ENCODE measurements at places on chromosomes 16 and 17. TPM values are rescaled to one million over a fixed set of nuclear protein-coding genes. Genes with fewer than 3 reads are reported as not detected.
A peak's percentile ranks its signal among the peaks of the same experiment; 100 is the strongest.

Gene PRR35
- not detected for total RNA-seq

GRCh38 chr16:66266436-66267291 is 99.8 kb upstream of the CDH5 start:
- peak; percentile 69 for DNase-seq

DNA sequence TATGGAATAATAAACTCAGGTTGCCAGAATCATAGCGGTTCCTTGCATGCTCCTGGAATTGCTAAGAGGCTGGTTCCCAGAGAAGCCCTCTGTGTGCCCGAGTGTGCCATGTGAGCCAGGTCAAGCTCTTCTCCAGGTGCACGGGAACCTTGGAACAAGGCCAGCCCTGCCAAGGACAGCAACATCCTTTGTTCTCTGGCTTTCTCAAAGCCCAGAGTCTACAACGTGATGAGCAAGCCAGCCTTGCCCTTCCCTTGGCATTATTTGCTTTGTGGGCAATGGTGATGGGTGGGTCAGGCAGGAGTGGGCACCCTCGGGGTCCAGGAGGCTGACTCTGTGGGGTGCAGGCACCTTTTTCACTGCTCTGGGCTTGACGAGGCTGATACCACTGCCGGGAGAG is 14.2 kb upstream of the SEC14L1 start:
- DNase-seq = no peak

DNA sequence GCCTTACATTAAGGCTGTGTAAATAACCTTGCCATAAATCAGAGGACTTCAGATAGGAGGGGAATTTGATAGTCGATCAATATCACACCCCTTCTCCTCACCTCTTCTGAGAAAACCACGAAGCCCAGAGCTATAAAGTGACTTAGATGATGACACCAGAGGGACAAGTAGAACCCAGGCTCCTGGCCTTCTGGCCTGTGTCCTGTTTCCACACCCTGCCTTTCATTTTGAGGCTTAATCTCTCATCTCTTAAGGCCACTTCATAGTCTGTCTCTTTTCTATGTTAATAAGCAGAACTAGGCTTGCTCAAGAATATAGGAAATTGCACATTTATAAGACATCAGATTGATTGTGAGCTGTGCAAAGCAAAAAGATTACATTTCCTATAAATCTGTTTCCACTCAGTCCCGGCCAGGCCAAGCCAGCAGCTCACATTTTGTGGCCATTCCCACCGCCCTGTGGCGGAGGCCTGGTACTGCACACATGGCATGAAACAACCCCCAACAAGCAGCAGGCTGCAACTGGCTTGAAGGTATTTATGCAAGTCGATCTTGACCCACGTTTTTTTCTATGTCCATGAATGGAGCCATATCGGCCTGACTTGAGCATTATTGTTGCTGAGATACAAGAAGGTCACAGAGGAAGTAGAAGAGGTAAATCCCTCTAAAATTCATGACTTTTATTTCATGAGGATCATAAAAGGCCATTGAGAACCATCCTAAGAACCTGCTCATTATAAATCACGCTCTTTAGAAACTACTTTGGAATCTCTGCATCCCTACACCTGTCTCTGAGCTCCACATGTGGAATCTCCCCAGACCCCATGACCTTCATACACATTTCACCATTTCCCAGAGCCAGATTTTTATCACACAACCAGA is 93.7 kb downstream of the PMP22 start:
- peak; percentile 80 for DNase-seq

Gene INTS2
- total RNA-seq = 10.9 TPM

Gene PRDM7
- total RNA-seq = not detected

DNA sequence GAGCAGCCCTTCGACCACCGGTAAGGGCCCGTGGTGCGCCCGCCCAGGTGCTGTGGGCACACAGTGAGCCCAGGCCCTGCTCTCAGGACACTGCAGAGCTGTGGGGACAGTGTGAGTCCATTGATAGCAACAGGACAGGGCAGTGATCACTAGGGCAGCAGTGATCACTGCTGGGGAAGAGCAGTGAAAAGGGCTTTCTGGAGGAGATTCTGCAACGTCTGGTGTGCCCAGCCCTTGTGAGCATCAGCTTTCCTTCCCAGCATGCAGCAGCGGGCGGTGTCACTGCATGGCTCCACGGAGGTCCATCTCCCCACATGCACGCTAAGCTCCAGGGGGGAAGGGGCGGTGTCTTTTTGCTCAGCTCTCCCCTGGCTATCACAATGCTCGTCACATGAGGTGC is 32.1 kb downstream of the MAP1LC3B start:
- DNase-seq = no peak

- DNase-seq = peak; percentile 81
Observed at GRCh38 chr16:88681709-88682451, 4.4 kb downstream of the SNAI3 start.

- no peak for DNase-seq
Observed at GRCh38 chr16:3088925-3089716, 10.0 kb downstream of the ZSCAN10 start.

- DNase-seq = no peak
Observed at GRCh38 chr16:35298460-35299243, 1839.2 kb downstream of the TP53TG3F start.

GRCh38 chr17:47719411-47720152 is 13.5 kb upstream of the TBX21 start:
- DNase-seq = no peak

DNA sequence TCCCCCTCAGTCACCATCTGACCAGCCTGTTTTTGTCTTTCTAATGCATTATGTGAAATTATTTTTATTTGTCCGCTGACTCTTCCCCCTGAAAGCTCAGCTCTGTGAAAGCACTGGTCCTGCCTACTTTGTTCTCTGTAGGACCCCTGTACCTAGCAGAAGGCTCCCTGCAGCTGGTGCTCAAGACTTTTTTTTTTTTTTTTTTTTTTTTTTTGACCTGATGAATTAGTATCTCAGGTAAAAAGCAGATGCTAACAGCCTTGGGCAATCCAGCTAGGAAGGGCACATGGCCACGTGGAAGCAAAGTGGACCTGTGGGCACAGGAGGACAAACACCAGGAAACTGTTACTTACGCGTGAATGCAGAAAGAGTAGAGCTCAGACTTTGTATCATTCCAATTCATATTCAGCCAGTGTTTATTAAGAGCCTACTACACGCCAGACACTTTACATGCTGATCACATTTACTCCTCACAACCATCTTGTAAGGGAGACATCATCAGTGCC is 629 bp upstream of the UNC119 start:
- no peak for DNase-seq

Gene HID1
- 33.5 TPM for total RNA-seq

Gene TMEM88
- 10.7 TPM for total RNA-seq

- DNase-seq = no peak
Observed at GRCh38 chr17:13525876-13526275, 75.9 kb downstream of the HS3ST3A1 start.

DNA sequence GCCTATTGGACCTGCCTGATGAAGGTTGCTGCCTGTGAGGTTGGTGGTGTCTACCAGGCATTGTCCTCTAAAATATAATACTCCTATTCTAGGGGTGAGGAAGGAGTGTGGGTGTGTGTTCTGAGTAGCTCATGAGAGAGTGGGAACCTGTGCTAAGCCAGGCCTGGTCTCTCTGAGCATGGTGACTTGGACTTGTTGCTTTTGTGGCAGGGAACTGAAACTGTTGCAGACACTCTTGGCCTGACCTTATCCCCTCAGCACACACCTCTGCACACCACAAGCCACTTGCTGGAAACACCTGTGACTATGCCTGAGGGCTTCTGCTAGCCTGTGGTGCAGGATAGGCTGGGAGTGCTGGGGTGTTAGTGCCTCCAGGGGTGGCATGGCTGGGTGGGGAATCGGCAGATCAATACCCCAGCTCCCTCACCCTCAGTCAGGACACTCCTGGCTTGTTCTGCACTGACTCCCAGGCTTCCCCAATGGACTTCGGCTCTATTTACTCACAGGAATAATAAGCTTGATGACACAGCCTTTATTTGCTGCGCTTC is 29.9 kb downstream of the PLCG2 start:
- DNase-seq = no peak

- DNase-seq = peak; percentile 25
Observed at GRCh38 chr16:72858665-72859493, 189.0 kb downstream of the ZFHX3 start.

GRCh38 chr16:47939680-47940079 is 216.1 kb downstream of the ABCC12 start:
- DNase-seq = no peak

GRCh38 chr17:10792151-10792550 is 11.7 kb downstream of the TMEM238L start:
- DNase-seq = no peak

DNA sequence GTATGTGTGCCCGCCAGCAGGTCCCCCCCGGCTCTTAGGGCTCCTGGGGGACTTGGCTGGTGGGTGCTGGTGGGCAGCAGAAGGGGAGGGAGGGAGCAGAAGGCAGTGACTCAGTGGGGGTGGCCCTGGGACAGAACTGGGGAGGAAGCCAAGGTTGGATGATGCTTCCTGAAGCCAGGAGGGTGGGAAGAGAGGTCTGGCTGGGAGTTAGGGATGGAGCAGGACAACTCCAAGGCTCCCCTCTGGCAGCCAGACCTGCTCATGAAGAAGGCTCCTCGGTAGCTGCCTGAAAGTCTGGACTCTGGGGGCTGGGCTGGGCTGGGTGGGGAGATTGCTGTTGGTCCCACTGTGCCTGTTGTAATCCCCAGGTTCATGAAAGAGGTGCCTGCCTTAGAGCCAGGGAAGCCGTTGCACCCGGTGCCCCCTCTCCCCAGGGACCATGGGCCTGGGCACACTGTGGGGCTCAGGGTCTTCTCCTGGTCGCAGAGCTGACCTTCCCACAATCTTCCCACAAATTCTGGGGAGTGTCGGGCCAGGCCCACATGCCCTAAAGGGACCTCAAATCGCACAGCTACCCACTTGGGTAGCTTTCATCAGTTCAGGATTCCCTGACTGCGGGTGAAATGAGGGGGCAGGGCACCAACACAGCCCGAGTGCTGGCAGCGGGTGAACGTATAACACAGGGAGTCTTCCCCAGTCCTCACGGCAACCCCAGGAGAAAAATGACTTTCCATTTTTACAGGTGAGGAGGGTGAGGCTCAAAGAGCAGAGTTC is 1.1 kb upstream of the PLEKHG4 start:
- no peak for DNase-seq

DNA sequence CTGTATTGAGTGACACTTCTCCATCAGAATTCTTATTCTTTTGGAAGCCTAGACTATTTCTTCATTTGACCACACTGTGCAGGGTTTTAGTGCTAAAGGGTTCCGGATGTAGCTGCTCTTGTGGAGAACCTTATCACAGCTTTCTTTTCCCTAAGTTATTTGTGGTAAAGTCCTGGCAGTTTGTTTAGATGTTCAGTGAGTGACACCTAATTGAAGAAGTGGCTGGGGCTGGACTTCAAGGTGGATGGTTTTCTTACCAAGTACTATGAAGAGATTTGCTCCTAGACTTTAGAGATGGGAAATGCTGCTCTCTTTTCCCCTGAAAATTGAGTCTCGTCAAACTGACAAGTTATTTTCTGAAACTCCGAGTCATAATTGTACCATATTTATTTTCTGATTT is 144.0 kb upstream of the TBX2 start:
- DNase-seq = no peak

Gene DNAH17
- 2.8 TPM for total RNA-seq

- DNase-seq = no peak
Observed at GRCh38 chr16:66477028-66477515, 50.0 kb downstream of the BEAN1 start.

DNA sequence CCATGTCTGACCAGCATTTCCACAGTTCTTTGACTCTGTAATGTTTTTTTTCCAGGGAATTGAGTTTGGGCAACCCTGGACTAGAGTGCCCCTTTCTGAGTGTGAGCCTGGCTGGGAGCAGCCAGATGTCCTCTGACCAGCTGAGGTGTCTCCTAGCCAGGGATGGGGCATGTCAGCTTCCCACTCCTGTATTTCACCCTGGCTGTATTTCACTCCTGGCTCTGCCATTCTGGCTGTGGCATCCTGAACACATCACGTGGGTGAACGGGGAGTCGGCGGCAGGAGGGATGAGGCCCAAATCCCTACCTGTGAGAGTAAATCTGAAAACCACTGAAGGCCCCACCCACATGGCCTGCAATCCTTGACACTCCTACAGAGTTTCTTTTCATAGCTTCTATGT is 31.3 kb downstream of the KDM8 start:
- peak; percentile 45 for DNase-seq

Gene GSDMA
- 0.29 TPM for total RNA-seq

DNA sequence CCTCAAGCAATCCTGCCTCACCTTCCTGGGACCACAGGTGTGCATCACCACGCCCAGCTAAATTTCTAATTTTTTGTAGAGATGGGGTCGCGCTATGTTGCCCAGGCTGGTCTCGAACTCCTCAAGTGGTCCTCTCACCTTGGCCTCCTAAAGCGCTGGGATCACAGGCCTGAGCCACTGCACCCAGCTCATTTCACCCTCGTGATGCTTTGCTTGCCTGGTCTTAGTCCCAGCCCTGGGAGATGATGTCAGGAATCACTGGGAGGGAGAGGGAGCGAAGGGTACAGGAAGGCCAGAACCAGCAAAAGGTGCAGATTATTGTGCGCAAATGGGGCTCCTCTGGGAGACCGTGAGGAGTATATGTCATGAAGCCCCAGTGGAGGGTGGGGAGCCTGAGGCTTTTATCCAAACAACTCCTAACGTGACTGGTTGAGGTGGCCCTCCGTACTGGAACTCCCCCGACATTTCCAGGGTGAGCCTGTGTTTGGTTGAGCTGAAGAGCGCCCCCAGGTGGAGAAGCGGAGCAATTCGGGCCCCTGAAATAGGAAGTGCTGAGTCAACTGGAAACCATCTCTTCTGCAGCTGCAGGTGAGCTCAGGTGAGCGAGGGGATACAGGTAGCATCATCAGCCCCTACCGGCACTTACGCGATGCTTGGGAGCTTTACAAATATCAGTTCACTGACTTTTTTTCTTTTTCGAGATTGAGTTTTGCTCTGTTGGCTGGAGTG is 41.2 kb upstream of the HAPSTR1 start:
- DNase-seq = no peak

Gene SLFN14
- total RNA-seq = not detected

Gene CEMP1
- 1.4 TPM for total RNA-seq

DNA sequence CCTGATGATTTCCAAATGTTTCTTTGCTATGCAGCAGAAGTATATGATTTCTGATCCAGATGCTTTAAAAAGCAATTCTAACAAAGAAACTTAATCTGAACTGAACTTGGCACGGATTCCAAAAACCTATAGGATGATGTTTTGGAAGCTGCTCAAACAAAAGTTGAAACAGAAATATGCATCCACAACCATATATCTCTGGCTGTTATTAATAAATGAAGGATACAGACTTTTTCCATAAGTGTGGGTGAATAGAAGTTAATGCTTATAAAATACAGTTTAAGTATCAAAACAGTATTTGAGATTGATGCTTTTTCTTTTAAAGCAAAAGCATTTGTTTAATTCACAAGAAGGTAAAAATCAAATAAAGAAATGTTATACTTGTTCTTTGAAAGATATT is 27.9 kb upstream of the NACA2 start:
- no peak for DNase-seq

GRCh38 chr17:4616476-4616875 is 25.0 kb downstream of the ALOX15 start:
- no peak for DNase-seq

Measured in upper lobe of right lung (tissue), 1 donor.